ENCODE measurements at places on chromosomes 3 and 15.

DNA sequence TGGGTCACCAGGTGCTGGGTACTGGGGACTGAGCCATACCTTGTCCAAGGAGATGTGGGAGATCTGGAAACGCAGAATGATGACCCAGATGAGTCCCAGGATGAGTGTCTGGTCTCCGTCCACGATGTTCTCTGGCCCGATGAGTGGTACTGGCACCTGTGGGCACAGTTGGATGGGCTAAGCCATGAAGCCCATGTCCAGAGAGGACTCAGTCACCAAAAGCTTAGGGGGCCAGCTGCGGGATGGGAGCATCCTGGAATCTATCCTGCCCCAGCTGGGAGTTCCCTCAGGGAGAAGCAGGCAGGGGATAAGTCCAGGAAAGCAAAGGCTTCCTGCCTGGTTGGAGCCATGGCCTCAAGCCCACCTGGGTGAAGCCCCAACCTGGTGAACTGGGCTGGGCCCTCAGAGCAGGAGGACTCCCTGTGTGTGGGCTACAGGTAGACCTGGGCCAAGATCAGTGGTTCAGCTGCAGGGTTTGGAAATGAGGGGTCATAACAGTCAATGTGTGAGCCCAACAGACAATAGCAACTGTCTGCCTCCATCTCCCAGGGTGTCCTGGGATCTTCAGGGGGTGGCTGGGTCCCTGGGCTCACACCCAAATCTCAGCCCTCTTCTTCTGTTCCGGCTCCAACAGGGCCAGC lies 3.7 kb downstream of the SPTBN5 start:
- no peak for DNase-seq

DNA sequence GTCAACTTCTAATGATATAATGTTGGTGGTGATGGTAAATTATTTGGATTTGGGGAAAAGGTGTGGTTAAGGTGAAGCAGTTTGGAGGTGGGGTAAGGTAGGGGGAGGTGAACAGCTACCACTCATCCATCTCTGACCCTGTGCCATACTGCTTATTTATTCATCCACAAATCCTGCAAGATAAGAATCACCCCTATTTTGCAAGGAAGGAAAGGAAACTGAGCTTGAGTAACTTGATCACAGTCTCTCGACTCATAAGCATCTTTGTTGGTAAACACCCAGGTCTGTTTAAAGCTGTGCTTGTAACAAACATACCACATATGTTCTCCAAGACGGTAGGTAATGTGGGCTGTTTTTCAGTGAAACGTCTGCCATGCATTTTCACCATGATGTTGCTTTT lies 67.3 kb downstream of the PTPRG start:
- no peak for DNase-seq

GRCh38 chr3:7897655-7898054 lies 604.0 kb upstream of the LMCD1 start:
- DNase-seq: no peak

- no peak for DNase-seq
Measured at GRCh38 chr3:88188436-88188835, 38.7 kb downstream of the C3orf38 start.

DNA sequence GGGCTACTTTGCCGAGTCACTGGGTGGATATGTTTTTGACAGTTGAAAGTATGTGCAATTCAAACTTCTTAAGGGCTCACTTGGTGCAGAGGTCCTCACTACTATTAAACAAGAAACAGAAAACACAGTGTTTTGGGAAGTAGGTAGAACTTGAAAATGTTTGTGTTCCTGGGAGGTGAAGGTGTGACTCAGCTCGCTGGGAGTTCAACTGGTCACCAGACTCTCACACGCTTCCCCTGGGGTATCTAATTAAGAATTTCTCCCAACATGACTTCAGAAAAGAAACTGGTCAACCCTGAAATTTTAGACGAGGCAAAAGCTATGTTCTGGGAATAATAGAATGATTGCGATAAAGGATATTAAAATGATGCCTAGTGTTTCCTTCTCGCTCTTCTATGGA lies 1039.8 kb upstream of the SEMA6D start:
- no peak for DNase-seq

Measured in stimulated activated CD8-positive, alpha-beta memory T cell treated with anti-CD3 and anti-CD28 coated beads, Interleukin-4, amount 100 ng/mL, for 24 hours (primary cell).